Prostate gland (tissue), 2 donors: ENCODE measurements at places on chromosomes 5 and 9. TPM values are rescaled to one million over a fixed set of nuclear protein-coding genes. Genes with fewer than 3 reads are reported as not detected.

Gene CYLC2
- not detected for total RNA-seq

- H3K4me3 ChIP-seq: no peak overlapping the region
- no peaks in the 10 kb centered on the region for H3K4me1 ChIP-seq
- DNase-seq: no peak
- no peaks in the 10 kb centered on the region for H3K36me3 ChIP-seq
- no peak overlapping the region for H3K27ac ChIP-seq
- H3K27me3 ChIP-seq: no peaks in the 10 kb centered on the region
Measured at GRCh38 chr9:138073408-138073807, 195.8 kb downstream of the CACNA1B start.

Gene TNFSF8
- total RNA-seq: 0.32 TPM

- no peaks in the 10 kb centered on the region for H3K27me3 ChIP-seq
- H3K4me1 ChIP-seq: no peaks in the 10 kb centered on the region
- no peak for DNase-seq
- no peak overlapping the region for H3K4me3 ChIP-seq
- no peak overlapping the region for H3K27ac ChIP-seq
Measured at GRCh38 chr5:52748590-52748989, 39.1 kb upstream of the ITGA1 start.

Gene APBA1
- total RNA-seq: 7.5 TPM

Gene C9orf152
- 9.0 TPM for total RNA-seq

- H3K4me3 ChIP-seq: no peak overlapping the region
- no peaks in the 10 kb centered on the region for H3K4me1 ChIP-seq
- no peaks in the 10 kb centered on the region for H3K27me3 ChIP-seq
- DNase-seq: no peak
Measured at GRCh38 chr5:78280261-78280660, 14.2 kb downstream of the AP3B1 start.

Gene CCL27
- not detected for total RNA-seq

Gene GFI1B
- total RNA-seq: 0.85 TPM

DNA sequence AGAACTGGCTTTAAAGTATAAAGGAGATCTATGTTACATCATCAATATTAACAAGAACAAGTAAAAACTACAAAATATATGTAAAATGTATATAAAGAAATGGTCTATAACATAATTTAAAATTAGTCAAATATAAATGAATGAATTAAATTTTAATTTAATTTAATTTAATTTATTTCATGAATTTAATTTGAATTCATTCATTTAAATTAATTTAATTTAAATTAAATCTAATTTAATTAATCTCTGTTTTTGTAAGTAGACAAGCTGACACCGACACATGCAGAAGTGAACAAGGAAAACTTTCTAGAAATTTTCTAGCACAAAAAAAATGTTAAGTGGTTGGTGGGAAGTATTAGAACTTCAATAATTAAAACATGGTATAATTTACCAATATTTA, 10.8 kb upstream of the PRDM9 start:
- no peak overlapping the region for H3K27ac ChIP-seq
- H3K4me3 ChIP-seq: no peak overlapping the region
- H3K4me1 ChIP-seq: no peaks in the 10 kb centered on the region
- DNase-seq: no peak
- H3K36me3 ChIP-seq: no peaks in the 10 kb centered on the region
- H3K27me3 ChIP-seq: no peaks in the 10 kb centered on the region
